ENCODE measurements at places on chromosomes 1 and 21.

GRCh38 chr1:2203671-2204414 lies 9.3 kb upstream of the FAAP20 start:
- no peak for DNase-seq

GRCh38 chr1:219279017-219279770 lies 105.5 kb downstream of the LYPLAL1 start:
- no peak for DNase-seq

DNA sequence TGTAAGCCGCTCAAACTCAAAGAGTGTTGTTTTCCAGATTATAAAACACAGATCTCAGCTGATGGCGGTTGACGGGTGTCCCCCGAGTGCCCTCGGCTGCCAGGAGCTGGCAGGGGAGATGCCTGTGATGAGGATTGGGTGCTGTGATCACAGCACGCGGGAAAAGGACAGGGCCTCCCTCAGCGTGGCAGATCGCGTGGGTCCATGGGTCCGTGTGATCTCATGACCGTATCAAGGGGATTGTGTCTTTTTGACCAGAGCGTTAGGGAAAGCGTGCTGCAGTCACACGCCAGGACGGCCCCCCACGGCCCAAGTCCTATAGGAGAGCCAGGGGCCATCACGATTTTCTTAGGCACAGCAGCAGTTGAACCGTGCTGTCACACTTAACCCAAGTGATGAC lies 51.9 kb downstream of the PDE9A start:
- DNase-seq: no peak

DNA sequence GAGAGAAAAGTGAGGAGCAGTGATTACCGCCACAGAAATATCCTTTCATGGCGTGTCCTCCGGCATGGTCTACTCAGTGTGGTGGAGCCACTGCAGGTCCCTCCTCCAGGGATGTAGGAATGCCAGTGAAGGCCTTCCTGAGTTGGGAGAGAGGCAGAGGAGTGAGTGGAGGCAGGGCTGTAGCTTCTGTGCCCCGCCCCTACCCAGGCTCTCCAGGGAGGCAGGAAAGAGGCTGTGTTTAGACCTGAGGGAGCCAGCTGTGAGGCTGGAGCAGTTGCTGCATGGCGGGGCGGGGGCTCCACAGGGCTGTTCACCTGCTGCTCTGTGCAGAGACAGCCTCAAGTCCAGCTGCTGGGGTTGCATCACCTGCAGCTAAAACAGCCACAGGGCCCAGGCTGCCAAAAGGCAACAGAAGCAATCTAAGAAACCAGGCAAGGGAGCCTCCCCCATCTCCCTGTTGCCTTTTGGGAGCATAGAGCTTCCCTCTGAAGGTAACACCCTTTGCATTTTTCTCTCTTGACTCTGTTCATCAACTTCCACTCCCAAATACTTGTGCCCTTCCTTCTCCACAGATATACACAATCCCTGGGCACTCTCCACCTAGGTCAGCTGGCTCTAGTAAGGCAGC lies 801 bp upstream of the ANXA9 start:
- no peak for DNase-seq

DNA sequence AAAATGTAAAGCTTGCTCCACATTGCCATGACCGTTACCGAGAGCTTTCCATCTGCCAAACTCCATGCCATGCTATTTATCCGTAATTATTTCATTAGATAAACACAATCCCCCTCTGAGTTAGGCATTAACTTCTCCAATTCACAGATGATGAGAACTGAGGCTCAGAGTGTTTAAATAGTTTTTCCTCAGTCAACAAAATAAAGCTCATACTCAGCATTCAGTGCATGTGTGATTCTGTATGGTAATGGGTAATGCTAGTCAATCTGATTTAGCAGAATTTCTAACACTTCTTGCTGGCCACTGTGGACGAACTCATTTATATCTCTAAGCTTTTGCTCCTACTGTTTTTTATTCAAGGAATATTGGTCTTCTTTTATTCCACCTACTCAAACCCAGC lies 17.3 kb downstream of the SAMSN1 start:
- DNase-seq: no peak
